ENCODE measurements at places on chromosomes 12 and 14.

DNA sequence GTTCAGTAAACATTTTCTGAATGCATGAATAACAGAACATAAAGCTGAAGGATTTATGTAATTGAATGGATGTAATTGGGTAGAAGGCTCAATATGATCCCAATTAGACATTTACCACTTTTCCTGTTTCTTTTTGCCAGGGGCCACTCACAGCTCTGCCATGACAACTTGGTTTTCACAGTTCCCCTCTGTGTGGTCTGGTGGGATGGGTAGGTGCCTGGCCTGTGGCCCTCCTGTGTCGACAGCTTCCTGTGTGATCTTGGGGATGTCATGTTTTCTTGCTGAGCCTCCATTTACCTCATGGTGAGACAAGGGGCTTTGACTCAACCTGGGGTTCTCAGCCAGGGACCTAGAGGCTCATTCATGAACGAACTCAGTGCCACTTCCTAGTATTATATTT is 12.6 kb upstream of the SERPINA10 start:
- no peak for DNase-seq

- no peak for DNase-seq
Measured at GRCh38 chr14:76870166-76870565, 44.0 kb downstream of the LRRC74A start.

DNA sequence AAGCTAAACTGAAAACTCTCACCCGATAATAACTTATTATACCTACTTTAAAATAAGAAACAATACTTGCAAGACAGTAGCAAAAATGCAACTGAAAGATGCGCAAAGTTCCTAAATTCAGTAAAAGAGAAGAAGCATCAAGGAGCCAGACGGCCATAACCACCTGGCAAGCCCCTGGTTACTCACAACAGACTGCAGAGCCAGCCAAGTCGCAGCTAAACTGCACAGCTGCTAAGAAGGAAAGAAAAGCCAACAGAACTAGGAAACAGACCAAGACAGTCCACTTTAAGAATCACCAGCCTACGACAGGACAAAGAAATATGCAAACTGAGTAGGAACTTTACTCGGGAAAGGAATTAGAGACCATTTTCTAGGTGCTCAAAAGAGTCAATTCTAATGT is 127.9 kb downstream of the TMTC1 start:
- no peak for DNase-seq

GRCh38 chr14:34507459-34507858 is 32.0 kb downstream of the EAPP start:
- no peak for DNase-seq

- DNase-seq = no peak
Measured at GRCh38 chr12:20187456-20187855, 180.9 kb upstream of the PDE3A start.
